Left ventricle myocardium inferior (tissue), 1 donor: ENCODE measurements at places on chromosomes 2 and 18. TPM values are rescaled to one million over a fixed set of nuclear protein-coding genes. Genes with fewer than 3 reads are reported as not detected.

DNA sequence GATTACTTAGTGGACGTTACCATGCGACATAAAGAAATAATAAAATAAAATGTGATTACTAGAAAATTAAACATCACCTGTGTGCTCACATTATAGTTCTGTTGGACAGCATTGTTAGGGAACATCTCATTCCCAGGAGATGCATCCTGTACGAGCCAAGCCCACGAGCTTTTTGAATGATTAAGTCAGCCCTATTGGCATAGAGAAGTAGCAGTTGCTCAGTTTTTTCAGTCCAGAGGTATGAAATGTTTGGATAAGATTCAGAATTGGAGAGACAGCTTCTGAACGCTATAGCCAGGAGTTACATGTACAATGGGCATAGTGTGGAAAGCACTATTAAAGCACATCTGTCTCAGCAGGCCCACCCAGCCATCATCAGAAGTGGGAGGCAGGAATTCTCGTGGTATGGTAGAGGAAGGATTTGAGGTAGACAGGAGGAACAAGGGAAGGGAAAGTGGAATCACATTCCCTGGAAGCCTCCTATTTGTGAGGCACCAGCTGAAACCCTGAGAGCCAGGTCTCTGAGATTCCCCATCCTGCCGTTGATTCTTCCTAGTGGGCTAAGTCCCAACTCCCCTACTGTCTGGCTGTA, 8.6 kb downstream of the SPATS2L start:
- DNase-seq = no peak

- DNase-seq = no peak
Measured at GRCh38 chr2:23213196-23213595, 171.8 kb upstream of the KLHL29 start.

Gene UPP2
- total RNA-seq = not detected

DNA sequence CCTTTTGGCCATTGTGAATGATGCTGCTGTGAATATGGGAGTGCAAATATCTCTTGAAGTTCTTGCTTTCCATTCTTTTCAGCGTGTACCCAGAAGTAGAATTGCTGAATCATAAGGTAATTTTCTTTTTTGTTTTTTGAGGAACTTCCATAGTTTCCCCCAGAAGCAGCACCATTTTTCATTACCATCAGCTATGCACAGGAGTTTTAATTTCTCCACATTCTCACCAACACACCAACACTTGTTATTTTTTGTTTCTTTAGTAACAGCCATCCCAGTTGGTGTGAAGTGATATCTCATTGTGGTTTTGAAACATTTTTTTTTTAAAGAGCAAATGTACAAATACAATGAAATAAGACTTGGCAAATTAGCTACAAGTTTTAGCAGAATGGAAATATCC, 21.3 kb downstream of the POU3F3 start:
- no peak for DNase-seq

- DNase-seq = no peak
Measured at GRCh38 chr2:108270768-108271506, 17.8 kb upstream of the SULT1C2 start.

DNA sequence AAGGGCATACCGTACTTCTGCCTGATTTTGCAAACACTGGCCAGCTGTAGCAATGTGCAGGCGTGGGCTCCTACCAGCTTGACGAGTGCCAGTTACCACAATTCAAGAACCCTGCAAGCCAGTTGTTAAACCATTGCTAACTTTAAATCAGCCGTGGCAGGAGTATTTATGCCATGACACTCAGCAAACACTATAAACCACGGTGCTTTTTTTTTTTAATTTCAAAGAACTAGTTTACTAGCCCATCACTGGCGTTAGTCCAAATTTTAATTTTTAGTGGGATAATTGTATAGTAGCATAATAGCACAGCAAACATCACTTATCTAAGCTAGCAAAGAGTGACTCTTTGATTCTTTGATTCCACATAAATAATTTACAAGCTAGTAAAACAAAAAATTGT, 111.1 kb downstream of the COL4A4 start:
- no peak for DNase-seq

Gene RRM2
- 2.1 TPM for total RNA-seq

DNA sequence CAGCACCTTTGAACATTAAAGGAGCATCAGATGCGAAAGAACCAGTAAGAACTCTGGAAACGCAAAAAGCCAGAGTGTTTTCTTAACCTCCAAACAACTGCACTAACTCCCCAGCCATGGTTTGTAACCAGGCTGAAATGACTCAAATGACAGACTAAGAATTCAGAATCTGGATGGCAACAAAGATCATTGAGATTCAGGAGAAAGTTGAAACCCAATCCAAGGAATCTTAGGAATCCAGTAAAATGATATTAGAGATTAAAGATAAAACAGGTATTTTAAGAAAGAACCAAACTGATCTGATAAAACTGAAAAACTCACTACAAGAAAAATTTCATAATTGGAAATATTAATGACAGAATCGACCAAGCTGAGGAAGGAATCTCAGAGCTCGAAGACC, 116.7 kb downstream of the PTRHD1 start:
- no peak for DNase-seq

DNA sequence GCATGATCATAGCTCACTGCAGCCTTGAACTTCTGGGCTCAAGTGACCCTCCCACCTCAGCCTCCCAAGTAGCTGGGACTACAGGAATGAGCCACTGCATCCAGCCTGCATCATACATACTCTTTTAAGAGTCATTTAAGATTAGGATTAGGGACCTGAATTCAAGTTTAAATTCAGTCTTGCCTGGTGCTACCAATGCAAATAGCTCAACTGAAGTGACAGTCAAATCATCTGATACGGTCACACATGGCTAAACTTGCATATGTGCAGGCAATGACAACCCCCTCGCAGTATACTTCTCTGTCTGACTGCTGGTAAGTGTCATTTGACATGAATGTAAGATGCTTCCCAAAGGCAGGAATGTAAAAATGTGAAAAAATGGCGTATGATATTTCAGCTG, 31.8 kb upstream of the TMEM131 start:
- no peak for DNase-seq

DNA sequence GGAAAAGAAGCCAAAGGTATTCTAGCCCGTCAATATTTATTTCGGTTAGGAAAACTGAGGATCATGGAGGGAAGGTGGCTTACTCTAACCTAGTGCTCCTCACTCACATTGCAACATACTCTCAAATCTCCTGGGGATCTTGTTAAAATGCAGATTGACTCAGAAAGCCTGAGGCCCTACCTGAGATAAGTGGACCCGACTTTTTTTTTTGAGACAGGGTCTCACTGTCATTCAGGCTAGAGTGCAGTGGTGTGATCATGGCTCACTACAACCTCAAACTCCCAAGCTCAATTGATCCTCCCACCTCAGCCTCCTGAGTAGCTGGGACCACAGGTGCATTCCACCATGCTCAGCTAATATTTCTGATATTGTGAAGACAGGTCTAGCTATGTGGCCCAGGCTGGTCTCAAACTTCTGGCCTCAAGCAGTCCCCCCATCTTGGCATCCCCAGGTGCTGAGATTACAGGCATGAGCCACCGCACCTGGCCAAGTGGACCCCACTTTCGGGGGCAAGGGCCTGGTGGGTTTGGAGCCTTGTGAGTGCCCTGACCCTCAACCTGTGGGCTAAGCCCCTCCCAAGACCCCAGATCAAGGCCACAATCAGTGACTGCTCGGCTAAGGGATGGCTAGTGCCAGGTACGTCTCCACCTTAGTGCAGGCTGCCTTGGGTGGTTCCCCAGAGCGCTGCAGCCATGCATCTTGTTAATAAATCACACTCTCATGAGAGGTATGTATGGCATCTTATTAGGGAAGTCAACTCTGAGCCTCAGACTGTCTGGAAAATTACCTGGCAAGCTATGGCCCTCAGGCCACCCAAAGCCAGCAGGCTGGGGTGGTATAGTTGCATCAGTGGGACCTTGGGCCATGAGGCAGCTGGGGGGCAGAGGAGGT, 1.1 kb upstream of the NEURL3 start:
- DNase-seq = no peak

Gene ASB18
- total RNA-seq = 11.3 TPM

DNA sequence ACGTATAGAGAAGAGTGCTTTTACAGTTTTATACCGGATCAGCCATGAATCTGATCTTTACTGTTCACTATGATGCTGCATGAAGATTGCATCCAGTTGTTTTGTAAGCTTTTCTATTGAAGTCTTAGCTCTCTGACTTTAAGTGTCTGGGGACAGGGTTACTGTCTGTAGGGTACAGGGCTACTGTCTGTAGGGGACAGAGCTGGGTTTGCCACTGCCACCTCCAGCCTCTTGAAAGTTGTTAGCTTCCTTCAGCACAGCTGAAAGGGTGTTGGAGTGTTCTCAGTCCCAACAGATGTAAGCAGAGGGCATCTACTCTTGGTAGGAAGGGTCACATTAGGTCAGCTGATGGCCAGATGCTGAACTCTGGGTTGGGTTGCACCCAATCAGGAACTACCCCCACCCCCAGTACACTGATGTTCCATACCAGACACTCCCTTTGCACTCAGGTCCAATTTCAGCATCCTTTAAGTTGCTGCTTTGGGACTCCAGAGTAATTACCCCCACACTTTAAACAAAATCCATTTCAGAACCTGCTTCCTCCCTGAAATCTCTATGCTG, 58.0 kb downstream of the MYL12B start:
- DNase-seq = no peak

DNA sequence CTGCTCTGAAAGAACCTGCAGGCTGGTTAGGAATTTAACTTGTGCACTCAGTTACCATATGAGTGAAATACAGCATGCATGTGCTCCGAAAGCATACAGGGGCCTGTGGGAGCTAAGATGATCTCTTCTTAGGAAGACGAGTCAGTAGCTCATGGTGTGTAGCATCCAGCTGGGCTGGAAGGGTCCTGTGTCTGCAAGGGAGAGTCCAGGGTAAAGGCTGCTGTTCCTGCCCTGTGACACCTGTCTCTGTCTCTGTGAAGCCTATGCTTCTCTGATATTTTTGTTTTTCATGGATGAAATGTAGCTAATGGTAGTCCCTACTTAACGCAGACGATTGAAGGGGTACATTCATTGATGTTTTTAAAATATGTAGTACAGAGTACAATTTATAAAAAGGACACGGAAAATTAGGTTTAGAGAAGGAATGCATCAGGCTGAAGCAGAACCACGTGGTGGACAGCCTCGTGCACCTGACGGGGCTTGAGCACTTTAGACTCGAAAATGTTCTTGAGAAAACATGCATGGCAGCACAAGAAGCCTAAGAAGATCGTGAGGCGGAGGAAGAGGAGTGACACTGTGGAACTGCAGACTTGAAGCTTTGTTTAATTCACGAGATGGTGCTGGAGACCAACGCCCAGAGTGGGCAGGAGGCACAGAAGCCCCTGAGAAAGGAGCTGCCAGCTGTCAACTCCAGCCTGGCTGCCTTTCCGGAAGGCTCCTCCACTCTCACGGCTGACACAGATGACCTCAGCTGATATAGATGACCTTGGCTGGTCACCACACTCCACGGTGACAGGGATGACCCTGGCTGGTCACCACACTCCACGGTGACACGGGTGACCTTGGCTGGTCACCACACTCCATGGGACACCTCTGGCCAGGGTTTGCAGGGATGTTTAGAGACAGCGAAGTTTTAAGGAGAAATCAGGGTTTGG, 110.6 kb downstream of the TMEM18 start:
- no peak for DNase-seq

Gene DSG2
- 42.6 TPM for total RNA-seq

GRCh38 chr2:215835231-215835630, 178.1 kb downstream of the MREG start:
- no peak for DNase-seq

- no peak for DNase-seq
Measured at GRCh38 chr2:194003911-194004310, 1653.1 kb upstream of the SLC39A10 start.

DNA sequence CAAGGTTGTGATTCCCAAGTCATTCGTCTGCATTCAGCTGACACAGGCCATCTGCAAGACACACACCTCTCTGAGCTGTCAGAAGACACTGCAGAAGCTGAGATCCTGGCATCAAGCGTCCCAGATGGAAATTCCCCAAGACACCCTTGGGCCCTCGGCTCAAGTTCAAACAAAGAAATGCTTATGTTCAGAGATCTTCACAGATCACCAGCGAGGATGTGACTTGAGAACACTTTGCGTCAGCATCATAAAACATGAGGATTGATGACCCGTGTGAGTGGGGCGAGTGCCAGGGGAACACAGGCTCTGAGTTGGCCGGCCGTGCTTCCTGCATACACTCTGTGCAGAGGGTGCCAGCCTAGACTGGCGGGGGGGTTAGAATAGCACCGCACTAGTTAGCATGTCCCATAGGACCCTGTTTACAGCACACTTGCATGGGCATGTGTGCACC, 36.8 kb downstream of the KCNIP3 start:
- DNase-seq = peak; percentile 10

GRCh38 chr18:65206551-65207260, 544.1 kb upstream of the CDH7 start:
- no peak for DNase-seq

- no peak for DNase-seq
Measured at GRCh38 chr2:105943977-105944376, 199.3 kb downstream of the NCK2 start.

Gene AFF3
- 8.0 TPM for total RNA-seq

GRCh38 chr2:2184549-2185249, 146.4 kb downstream of the MYT1L start:
- no peak for DNase-seq

DNA sequence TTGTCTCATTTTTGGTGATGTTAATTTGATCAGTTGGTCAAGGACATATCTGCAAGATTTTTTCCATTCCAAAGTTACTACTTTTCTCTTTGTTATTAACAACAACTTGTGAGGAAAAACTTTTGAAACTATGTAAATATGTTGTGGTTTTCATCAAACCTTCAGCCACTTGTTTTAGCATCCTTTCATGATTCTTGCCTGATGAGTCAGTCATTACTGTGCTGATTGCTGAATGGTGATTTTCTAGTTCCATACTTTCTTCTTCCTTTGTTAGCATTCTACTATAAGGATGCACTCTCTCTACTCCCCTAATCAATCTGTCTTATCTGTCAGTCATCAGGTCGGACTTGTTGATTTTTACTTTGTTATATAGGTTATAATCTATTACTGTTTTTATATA, 10.9 kb downstream of the TMEM87B start:
- DNase-seq = no peak

Gene ANKRD30BL
- total RNA-seq = not detected

Gene IL1RN
- 0.33 TPM for total RNA-seq

Gene E2F6
- 12.8 TPM for total RNA-seq

DNA sequence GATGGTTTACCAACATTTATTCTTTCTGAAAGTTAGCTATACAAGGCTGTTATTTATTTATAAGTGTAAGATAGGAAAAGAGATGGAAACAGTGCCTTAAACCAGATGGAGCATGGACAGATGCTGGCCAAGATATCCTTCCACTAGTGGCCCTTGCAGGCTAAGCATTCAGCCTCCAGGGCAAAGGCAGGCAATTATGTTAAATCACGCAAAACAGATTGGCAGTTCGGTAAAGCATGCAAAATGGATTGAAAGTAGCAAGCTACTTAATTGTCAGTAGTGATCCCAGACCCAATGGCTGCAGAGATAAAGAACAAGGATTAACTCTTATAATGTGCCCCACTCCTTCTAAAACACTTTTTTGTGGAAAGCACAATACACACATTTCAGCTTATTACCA, 105.4 kb upstream of the MAP4K3 start:
- DNase-seq = no peak

Gene IL36G
- total RNA-seq = not detected

GRCh38 chr18:7516266-7517117, 50.6 kb upstream of the PTPRM start:
- no peak for DNase-seq

GRCh38 chr2:122682356-122682755, 926.9 kb downstream of the TSN start:
- no peak for DNase-seq
